ENCODE measurements at places on chromosomes 5 and 9.

GRCh38 chr5:110590187-110590586 lies 136.3 kb downstream of the TMEM232 start:
- DNase-seq: peak; percentile 2

GRCh38 chr5:181223058-181223728 lies at the start of gene TRIM41:
Gene TRIM41 (plus strand): TSS chr5:181223281. CDS start chr5:181224000, 719 bp downstream.
- no peak for DNase-seq

DNA sequence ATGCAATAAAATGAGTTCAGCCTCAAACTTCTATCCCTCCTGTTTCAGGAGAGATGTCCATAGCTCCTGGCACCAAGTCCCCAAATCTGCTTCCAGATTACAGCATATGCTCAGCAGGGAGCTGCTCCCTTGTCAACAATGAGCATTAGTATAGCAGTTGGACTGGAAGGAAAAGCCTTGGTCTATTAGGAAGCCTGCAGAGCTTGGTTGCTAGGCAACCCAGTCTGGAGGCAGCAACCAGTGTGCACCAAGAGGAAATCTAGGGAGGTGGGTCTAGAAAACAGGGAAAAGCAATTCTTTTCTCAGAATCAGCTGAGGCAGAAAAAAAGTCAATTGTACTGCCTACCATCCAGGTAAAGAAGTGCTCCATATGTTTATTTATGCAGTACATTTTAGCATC lies 229.5 kb upstream of the NMUR2 start:
- DNase-seq: peak; percentile 7

- DNase-seq: peak; percentile 75
These were observed 221.6 kb downstream of the NR2F1-AS1 start for GRCh38 chr5:93359296-93359959.

GRCh38 chr5:101977729-101978345 lies 318.2 kb downstream of the SLCO4C1 start:
- peak; percentile 73 for DNase-seq

GRCh38 chr9:105281272-105281671 lies 36.8 kb downstream of the SLC44A1 start:
- DNase-seq: no peak

GRCh38 chr9:79962150-79962549 lies 390.4 kb downstream of the TLE4 start:
- DNase-seq: no peak

GRCh38 chr9:122463828-122464632 lies 13.7 kb downstream of the OR1J1 start:
- peak; percentile 88 for DNase-seq

DNA sequence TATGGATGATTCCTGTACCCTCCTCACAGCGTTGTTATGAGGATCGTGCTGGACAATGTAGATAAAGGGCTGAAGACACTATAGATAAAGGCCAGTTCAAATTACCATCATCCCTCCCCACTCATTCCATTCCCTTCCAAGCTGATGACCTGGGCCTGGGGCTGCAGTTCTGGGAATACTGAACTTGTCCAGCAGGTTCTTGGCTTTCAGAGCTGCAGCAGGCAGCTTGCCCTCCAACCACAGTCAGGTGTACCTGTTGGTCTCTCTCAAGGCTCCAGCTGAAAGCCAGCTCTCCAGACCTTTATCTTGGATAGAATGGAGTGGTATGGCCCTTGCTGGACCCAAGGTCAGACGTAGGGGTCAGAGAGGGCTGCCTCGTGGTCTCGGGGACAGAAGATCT lies 92.5 kb downstream of the PCDH1 start:
- DNase-seq: no peak

GRCh38 chr5:149134778-149135500 lies 6.4 kb upstream of the ABLIM3 start:
- DNase-seq: no peak

DNA sequence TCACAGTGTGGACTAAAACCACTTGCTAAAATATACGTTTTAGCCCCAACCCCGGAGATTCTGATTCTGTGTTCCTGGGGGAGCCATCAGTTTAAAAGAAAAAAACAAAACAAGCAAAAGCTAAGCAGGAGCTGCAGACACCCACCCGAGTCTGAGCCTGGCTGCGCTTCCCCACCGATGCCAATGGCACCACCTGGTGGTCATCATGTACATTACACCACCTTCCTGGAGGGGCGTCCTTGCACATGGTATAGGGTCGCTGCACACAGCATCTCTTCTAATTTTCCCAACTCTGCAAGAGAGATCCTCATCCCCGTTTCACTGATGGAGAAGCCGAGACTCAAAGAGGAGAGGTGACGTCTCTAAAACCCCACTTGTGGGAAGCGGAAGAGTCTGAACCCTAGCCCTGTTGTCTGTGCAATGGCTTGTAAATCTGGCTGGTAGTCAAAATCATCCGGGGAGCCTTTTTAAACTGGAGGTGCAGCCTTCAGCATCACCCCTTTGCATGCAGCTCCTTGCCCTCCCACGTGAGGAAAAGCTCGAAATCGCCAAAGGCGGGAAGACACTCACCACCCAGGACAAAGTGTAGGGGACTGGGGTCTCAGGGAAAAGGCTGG lies 23.1 kb upstream of the CNOT6 start:
- peak; percentile 12 for DNase-seq

- DNase-seq: no peak
These were observed 163.1 kb downstream of the ESM1 start for GRCh38 chr5:54822324-54822687.

- DNase-seq: no peak
These were observed 1.9 kb upstream of the ANKRD18A start for GRCh38 chr9:38622288-38622674.

- no peak for DNase-seq
These were observed 81.3 kb downstream of the OXCT1 start for GRCh38 chr5:41788941-41789368.

- no peak for DNase-seq
These were observed 1263.3 kb upstream of the CDH9 start for GRCh38 chr5:28301712-28302111.

- DNase-seq: no peak
These were observed 52.8 kb downstream of the EXD3 start for GRCh38 chr9:137369911-137370764.

GRCh38 chr5:152676196-152676595 lies 271.1 kb upstream of the NMUR2 start:
- DNase-seq: no peak

- peak; percentile 36 for DNase-seq
These were observed 54.5 kb upstream of the FST start for GRCh38 chr5:53425687-53426511.

DNA sequence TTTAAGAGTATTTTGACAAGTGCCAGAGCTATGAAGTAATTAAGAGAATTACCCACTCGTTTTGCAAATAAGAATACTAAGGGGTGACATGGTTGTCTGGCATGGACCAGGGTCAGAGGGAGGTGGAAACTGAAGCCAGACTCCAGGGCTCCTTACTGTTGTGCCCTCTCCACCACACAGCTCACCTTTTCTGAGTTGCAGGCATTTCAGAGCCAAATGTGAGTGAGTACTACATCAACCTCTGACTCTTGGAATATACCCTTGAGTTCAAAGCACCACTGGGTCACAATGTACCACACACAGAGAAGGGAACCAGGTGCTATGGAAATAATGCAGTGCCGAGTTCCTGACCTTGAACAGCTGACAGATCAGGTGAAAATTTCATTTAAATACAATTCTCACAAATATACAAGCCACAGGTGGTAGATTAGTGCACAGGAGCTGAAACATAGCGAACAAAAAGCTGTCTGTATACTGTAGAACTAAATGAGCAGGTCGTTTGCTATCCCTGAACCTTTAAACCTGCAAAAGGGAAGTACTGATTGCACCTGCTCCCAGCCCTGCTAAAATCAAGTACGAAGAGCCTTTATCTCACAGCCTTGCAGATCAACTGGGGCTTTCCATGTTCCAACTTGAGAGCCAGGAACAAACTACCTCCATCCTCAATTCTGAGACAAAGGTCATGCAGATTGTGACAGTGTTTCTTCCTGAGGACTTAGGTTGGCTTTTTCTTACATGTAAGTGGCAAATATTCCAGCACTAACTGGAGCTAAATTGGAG lies 57.0 kb downstream of the GOLM1 start:
- DNase-seq: no peak

- DNase-seq: no peak
These were observed 12.5 kb downstream of the MAPKAP1 start for GRCh38 chr9:125694478-125694877.

- DNase-seq: no peak
These were observed 642.1 kb downstream of the KCTD16 start for GRCh38 chr5:144812763-144813162.

DNA sequence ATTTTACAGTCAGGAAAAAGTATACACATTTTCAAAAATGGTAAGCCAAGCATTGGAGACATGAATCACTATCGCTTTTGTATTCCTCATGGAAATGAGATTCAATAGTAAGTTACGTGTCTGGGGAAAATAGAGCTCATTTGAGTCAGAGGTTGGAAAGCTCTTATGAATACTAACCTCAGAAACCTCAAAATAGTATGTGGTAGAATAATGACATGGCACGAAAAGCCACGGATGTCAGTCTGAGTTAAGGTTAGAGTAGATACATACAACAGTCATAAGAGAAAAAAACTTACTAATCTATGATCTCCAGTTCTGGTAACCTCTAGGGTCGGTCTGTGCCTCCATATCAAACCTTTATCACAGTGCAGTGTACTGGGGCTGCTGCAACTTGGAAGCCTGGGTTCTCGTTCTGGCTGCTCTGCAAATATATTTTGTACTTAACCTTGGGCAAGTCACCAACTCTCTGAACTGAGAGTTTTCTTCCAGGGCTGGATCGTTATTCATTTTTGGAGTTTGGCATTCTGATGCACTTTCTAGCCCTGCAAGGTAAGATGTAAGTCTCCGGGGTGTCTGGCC lies 31.8 kb downstream of the MAP1B start:
- DNase-seq: no peak

DNA sequence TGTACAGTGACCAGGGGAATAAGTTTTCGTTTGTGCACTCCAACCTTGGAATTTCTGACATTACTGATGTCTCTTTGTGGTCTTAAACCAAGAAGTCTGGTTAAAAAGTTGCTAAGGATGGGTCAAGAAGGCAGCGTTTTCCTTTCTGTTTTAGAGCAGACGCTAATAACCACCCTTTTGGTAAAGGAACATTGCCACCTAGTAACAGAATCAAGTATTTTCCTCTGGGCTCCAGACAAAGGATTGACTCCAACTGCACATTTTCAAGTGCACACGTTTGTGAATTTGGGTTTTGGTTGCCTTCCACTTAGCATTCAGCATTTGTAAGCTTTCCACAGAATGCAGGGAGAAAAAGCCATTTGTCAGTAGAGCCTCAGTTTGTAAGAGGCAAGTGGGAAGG lies 22.2 kb upstream of the CEP78 start:
- DNase-seq: no peak

- peak; percentile 41 for DNase-seq
These were observed 48.0 kb downstream of the FGF1 start for GRCh38 chr5:142637871-142638270.

- no peak for DNase-seq
These were observed 348.2 kb downstream of the IRX1 start for GRCh38 chr5:3943859-3944258.

DNA sequence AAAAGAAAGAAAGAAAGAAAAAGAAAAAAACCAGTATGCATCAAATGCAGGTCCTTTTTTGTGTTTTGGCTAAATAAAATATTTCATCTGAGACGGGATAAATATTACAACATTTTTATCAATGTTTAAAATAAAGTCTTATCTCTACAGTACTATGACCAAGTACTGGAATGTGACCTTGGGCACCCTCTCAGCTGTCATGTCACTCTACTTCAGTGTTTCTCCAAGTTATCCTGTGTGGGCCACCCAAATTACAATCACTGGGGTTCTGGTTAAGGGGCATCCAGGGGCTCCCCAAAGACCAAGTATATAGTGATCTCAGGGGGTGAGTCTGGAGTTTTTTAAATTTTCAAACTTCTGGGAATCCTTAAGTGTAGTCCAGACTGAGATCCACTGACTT lies 3.5 kb upstream of the PDZD2 start:
- DNase-seq: no peak

DNA sequence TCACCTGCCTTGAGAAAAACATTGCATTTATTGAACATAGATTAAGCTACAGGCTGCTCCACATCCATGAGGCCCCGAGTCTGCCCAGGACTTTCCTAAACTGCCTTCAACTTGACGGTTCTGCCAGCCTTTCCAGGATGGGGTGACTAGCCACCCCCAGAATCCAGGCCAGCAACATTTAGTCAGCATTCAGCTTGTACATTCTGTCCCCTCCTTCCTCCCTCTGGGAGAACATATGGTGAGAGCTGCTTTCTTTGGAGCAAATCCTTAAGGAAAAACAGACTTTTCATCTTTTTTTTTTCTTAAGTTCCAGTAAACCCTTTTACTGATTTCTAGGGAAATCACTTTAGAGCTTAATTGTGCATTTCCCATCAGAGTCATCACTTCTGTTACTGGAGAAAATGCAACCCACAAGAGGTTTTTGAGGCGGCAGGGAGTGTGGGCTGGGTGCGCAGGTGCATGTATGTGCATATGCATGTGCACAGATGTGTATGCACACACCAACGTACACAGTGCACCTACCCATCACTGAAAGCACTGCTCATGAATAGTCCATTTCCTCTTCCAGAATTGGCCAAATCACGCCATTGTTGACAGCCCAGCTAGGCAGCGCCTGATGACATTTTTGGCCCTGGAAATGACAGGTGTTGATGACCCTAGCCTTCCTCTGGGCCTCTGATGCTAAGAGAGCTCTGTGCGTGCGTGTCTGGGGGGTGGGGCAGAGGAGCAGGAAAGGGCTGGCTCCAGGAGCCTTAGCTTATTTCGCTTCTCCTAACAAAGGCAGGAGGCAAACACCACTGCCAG lies 145.6 kb downstream of the HSD17B3 start:
- DNase-seq: no peak

- DNase-seq: no peak
These were observed 88.4 kb downstream of the PTCD2 start for GRCh38 chr5:72408603-72409002.

GRCh38 chr5:33310451-33310850 lies 130.3 kb upstream of the TARS1 start:
- no peak for DNase-seq

DNA sequence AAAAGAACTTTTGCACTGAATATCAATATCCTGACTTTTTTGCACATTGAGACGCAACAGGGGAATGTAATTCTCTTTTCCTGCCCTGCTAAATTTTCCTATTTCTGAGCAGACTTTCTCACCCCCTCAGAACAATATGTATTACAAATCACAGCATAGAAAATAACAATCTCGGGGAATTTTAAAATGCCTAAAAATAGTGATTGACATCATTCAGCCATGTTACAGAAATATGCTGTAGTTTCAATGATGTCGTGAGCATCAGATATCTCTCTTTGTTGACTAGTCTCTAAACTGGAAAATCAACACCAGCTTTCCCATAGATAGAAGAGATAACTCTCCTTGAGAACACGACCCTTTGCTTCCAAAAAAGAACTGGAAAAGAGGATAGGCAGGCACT lies 166.7 kb downstream of the ZDHHC21 start:
- no peak for DNase-seq

Data from SHP77 (cell line).